ENCODE measurements at places on chromosomes 5 and 9. TPM values are rescaled to one million over a fixed set of nuclear protein-coding genes. Genes with fewer than 3 reads are reported as not detected.
A peak's percentile ranks its signal among the peaks of the same experiment; 100 is the strongest.

PCDHB6 gene
- 0.21 TPM for polyA plus RNA-seq

IQGAP2 gene
- polyA plus RNA-seq, result 0.84 TPM

DNA sequence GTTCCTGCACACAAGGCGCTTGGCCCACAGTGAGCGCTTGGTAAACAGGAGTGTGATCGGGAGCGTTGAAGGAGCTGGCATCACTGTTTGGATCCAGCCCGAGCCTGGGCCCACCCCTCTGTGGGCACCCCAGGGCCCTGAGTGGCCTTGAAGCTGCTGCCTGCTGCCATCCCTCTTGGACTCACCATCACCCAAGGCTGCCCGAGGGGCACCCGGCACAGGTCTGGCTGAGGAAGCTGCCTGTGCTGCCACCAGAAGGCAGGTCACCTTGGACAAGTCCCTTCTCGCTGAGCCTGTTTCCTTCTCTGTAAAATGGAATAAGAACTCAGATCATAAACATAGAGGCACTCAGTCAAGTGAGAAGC is 53.6 kb downstream of the LRSAM1 start:
- DNase-seq, result no peak

DNA sequence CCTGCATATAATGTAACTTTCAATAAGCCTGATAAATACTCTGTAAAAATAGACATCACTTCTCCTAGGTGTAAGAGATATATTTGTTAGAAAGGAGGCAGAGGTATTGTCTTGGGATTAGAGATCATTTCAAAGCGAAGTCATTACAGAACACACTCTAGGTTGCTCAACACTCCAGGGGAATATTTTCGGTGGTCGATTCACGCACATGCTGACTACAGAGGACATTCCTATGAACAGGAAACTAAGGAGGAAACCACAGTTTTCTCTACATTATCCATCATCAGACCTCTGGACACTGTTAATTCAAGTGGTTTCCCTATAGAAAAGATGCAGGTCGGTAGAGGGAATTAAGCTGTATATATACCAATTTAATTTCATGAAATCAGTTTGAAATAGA is 370.0 kb downstream of the NDUFS4 start:
- no peak for DNase-seq

DNA sequence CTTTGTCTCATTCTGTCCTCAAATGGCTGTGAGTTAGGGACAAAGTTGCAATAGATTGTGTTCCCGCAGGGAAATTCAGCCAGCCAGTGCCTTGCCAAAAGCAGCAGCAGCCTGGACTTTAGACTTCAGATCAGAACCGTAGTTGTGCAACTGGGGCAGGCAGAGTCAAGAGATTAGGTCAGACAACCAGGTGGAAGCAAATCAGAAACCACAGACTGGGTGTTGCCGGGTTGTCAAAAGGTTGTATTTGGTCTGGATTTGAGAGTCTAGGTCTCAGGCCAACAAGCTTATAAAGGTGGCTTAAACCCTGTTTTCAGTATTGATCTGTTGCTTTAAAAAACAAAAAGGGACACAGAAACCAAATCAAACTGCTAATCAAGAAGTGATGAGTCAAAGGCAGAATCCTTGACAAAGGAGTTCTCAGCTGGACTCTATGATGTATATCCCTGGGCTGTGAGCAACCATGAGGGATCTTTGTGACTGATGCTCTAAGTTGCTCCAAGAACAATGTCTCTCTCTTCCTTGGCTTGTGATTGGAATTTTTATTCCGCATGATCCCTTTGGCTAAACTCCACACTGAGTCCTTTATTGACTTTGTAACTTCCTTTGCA is 20.9 kb downstream of the RFK start:
- peak; percentile 46 for DNase-seq

DNA sequence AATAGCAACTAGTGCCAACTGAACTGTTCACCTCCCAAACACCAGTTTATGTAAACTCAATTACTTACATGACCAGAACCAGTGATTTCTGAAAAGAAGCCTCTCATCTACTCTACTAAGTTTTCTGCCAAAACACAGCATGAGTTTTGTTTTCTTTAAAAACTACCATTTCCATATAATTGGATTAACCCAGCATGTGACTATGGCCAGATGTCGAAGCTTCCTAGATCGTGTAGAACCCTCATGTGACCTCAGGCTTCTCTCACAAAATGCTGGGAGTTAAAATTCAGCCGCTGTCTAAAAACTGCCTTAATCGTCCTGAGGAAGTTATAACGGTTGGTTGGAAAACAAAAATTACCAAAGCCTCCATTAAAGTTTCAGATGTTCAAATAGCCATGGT is 303.5 kb downstream of the IRX1 start:
- DNase-seq, result no peak

DNA sequence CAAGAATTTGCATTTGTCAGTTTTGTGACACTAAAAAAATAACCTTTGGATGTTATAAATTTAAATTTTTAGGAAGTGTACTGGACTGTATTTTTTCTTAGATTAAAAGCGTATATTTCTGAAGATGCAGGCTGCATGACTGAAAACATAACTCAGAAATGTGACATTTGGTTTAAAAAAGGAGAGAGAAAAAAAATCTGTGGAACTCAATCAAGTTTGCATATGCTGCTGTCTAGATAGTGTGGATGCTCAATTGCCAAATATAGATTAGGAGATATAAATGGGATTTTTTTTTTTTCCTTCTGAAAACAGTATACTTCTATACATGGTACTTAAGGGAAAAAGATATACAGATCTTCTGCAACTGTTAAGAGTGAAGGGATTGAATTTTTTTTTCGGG is 402.3 kb downstream of the TAF11L14 start:
- DNase-seq, result no peak

DNA sequence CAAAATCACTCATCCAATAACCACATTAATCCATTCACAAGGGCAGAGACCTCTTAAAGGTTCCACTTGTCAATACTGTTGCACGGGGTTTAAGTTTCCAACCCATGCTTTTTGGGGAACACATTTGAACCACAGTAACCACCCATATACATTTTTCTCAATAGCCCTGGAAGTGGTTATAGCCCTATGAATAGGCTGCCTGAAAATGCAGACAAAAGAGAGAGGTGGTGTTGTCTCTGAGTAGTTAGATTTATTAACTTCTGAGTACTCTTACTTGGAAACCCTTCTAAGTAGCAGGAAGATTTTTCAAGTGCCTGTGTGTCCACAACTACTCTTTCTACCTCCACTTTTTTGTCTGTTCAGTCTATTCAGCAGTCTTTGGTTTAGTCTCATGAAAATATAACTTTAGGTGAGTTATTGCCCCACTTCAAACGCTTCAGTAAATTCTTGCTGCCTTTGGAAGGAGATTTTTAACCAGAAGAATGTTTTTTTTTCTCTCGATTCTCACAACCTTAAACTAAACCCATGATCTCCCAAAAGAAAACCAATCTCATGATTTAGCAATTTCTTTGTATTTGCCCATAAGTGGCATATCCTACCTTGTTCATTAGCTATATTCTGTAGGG is 42.6 kb downstream of the ARHGEF28 start:
- DNase-seq, result no peak

DNA sequence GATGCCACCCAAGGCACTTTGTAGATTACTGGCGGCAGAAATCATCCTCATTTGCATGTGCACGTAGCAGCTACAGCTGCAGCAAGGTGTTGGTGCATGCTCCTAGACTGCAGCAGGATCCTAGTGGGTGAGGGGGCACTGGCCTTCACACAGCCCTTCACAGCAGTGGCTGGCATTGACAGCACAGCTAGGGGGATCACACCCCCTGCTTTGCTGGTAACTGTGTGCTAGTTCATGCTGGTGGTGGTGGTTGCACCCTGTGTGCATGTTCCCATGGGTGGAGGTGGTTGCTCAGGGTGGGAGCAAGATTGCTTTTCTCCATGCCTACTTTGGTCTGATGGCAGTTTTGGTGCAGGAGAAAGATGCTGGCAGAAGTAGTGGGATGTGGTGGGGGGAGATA is 1695.1 kb upstream of the CDH6 start:
- DNase-seq, result no peak
